Testis (tissue), 5 donors: ENCODE measurements at places on chromosomes 5 and 9.

GRCh38 chr9:109083141-109083540 lies 36.6 kb downstream of the TMEM245 start:
- DNase-seq: no peak

GRCh38 chr9:109086221-109086620 lies 33.5 kb downstream of the TMEM245 start:
- DNase-seq: no peak

GRCh38 chr5:178182158-178182876 lies 4.9 kb downstream of the GMCL2 start:
- DNase-seq: no peak

DNA sequence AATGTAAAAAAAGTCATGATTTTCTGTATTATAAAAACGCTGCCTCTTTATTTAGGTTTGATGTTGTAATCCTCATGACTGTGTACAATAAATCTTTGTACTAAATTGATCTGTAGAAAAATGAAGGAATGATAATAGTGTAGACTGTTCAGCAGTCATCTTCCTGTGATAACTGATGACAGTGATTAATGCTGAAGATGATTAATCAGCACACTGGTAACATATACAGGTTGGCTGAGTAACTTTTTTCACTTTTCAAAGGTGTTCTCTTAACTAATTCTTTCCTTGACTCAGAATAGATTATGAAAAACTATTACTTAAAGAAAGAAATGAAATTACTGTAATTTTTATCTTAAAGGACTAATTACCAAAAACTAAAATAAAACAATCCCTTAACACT lies 122.5 kb downstream of the RFX3 start:
- no peak for DNase-seq
